NCI-H2227 treated with DMSO at 0.1 percent for 48 hours (cell line): ENCODE measurements at places on chromosomes 5 and 9.

DNA sequence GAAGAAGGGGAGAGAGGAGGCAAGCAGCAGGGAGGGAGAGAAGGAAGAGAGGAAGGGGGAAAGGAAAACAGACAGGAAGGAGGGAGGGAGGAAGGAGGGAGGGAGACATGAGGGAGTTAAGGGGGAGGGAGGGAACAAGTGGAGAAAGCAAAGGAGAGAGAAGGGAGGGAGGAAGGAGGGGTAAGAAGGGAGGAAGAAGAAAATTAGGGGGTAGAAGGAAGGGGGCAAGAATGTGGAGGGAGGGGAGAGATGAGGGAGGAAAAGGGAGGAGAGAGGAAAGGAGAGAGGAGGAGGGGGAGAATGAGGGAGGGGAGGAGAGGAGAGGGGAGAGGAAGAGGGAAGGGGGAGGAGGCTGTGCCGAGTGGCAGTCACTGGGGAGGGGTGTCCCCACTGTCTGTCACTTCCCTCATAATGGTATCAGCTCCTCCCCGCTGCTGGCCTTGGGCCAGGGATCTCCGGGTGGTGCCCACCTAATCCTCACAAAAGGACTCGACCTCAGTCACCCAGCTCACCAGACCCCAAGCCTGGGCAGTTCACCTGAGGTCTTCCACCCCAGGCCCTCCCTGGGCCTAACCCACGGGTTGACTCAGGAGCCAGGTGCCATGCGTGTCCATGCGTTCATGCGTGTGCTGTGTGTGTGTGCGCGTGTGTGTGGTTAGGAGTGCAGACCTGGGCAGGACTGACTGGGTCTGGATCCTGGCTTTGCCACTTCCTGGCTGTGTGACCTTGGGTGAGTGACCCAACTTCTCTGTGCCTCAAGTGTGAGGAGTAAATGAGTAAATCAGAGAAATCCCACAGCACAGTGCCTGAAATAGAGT lies 18.1 kb downstream of the C9orf50 start:
- DNase-seq, result no peak

DNA sequence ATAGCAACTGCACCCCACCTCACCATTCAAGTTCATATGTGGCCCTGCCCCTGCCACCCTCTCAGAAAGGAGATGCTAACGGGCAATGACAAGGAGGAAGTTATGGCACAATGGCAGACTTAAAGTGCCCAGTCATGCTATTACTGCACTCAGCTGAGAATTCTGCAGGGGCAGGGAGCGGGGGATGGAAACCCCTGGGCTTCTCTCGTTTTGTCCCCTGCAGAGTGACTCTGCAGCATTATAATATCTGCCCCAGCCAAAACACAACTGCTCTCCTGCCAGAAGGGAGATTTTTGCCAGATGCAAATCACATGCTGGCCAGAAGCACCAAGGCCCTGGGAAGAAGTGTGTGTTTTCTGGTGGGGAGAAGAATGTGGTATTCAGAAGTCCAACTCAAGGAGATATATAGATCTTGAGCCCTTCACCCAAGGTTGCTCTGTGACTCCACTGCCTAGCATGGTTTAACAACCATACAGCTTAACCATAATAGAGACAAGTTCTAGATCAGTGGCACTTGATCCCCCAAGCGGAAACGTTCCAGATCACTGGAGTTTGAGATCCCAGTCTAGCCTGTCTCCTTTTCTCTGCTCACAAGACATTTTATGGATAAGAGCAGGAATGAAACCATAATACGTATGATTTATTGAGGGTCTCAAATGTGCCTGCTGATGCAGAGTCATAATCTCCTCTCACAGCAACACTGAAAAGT lies 207.0 kb upstream of the MAP3K1 start:
- no peak for DNase-seq

DNA sequence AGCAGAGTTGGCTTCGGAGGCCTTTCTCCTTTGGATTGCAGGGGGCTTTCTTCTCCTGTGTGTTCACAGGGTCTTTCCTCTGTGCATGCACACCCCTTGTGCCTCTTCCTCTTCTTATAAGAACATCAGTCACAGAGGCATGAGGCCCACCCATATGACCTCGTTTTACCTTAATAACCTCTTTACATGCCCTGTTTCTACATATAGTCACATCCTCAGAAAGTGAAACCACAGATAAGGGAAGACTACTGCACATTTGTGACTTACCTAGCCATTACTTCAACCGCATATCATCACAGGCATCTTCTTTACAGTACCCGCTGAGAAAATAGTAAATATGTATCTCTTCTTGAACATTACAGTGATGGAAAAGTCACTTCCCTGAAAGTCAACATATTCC lies 204.9 kb upstream of the TARS1 start:
- no peak for DNase-seq

GRCh38 chr9:135108831-135109510 lies 21.5 kb downstream of the OLFM1 start:
- DNase-seq, result no peak

- no peak for DNase-seq
These were observed 116.4 kb downstream of the RXRA start for GRCh38 chr9:134442486-134443173.

DNA sequence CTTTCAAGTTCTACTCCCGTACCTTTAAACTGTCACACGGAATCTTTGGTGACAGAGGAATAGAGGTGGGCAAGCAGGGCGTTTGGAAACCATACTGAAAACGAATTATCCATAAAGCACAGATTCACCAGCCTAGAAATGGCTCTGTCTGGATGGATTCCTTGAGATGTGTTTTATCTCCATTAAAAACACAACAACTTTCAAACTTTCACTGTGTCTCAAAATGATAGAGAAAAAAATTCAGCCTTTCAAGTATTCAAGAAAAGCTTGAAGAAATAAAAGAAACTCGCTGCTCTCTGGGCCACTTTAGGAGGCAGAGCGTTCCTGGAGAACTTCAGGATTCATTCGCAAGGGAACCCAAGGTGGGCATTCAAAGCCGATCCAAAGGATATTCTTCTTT lies 589 bp upstream of the THBS4 start:
- DNase-seq, result no peak

DNA sequence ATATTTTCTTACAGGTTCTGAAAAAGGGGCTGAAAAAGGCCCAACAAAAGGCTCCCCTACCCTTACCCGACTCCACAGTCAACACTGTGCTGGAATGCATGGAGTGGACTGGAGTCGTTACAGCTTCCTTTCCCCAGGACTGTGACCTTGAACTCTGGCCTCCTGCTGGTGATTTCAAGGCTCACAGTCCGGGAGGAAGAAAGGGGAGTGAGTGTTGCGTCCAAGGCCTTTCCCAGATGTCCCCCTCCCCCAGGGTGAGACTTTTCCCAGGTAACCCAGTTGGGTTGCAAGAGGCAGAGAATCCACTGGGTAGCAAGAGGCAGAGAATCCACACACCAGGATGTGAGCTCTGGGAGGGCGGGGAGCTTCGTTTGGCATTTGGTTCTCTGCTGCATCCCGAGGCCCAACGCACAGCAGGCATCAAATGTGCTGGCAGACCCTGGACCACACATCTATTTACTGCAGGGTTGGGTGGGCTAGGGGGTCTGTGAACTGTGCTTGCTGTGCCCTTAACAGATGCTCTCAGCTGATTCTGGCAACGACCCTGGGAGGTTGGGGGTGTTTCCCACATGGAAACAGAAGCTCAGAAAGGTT lies 37.5 kb downstream of the FABP6 start:
- no peak for DNase-seq

DNA sequence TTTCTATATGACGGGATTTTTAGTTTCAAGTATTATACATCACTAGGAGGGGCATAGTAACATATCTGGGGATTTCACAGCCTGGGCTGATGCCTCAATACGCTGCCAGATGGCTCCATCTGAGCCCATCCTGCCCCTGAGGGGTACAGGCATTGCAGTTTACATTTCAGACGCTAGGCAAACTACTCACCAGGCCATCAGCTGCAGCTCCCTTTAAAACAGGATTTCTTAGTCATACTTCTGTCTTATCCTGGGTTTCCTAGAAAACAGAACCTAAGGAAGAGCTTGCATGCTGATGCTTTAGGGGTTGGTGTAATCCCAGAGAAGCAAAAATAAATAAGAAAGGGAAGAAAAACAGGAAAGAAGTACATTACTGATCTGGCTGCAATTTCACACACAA lies 372.8 kb upstream of the PIK3R1 start:
- no peak for DNase-seq

DNA sequence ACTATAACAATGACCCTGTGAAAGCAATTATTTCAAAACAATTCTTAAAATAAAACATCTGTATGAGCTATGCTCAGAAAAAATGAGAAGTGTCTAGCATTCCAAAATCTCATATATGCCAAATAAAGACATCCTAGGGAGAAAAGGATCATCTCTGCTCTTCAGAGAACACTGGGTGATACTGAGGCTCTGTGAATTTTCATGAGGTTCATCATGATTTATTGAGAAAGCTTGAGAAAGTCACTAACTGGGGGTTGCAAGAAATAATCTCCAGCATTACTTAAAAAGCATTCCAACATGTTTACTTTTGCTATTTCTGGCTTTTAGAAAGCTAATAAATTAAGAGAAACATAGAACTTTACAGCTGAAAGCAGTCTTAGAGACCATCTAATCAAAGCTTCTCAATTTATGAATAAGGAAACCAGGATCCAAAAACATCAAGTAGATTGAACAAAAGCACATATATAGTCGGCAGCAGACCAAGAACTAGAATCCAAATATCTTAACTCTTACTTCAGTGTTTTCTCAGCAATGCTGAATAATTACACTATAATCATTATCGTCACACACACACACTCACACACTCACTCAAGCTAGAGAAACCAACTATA lies 372.8 kb downstream of the NR2F1-AS1 start:
- no peak for DNase-seq

DNA sequence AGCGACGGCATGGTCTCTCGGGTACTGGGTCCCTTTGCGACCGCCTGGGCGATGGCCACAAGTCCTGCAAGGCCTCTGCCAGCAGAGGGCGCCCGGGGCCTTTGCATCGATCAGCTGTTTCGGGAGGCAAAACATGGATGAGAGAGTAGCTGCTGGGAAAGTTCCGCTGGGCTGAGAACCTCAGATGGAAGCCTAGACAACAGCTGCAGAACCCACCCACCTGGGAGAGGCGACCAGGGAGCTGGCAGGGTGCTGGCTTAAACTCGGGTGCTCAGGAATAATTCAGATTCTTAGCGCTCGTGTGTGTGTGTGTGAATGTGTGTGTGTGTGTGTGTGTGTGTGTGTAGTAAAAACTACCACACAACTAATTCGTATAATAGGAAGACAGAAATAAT lies 50.0 kb downstream of the TRIM32 start:
- DNase-seq, result peak; percentile 56

GRCh38 chr5:41097642-41098041 lies 26.5 kb upstream of the MROH2B start:
- DNase-seq, result no peak

DNA sequence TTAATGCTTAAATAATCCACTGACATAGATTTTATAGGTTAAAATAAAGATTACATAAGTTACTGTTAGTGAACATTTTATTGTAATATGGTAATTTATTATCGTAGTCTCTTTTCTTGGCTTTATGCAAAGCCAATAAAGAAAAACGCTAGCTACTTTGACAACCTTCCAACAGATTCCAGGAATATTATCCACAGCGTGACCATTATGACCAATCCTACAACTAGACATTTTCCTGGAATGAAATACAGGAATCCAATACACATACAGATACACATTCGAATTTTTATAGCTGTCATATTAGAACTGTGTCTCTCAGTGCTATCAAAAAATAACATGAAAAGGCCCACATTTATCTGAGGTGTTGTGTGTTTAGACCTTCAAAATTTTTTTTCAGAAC lies 13.1 kb downstream of the RPS23 start:
- no peak for DNase-seq
